Stimulated activated CD8-positive, alpha-beta memory T cell treated with anti-CD3 and anti-CD28 coated beads, Interleukin-15, amount 100 ng/mL, for 1 hour (primary cell): ENCODE measurements at places on chromosomes 7 and 10.

GRCh38 chr10:132276179-132276675, 31.5 kb downstream of the STK32C start:
- DNase-seq = no peak

DNA sequence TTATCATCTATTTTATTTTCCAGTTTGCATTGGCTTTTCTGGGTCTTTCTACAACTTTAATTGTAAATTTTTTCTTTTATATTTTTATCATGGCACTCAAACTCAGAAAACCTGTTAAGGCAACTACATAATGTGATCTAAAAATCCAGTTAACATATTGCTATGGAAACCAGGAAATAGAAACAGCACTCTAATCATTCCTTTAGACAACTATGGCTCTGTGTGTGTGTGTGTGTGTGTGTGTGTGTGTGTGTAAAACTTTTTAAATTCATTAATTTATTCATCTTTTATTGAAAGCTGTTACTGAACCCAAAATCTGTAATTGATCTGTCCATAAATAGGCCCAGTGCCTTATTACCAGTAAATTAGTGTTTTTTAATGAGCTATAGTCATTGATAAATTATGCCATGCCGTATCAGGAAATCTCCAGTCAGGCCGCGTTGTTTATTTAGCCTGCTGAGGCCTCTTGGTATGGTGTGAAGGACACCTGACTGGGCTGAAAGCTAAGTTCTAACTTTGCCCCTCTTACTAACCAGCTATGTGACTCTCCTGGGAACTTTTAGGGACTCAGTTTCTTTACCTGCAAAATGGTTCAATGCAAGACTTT, 1.5 kb upstream of the MET start:
- no peak for DNase-seq

DNA sequence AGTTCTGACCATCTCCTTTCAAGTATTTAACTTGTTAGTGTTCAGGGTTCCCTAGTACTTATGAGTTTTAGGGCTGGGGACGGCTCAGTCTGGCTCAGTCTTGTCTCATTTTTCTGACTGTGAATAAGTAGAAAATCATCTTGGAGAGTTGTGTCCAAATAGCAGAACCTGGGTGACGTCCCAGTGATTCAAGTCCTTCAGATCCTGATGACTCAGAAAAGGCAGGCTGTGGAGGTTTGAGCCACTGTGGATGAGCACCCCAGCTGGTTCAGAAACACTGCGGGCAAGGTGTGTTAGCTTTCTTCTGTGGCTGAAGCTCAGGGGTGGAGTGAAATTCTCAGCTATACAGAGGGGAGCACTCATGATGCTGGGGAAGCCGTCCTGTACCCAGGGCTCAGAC, 154.4 kb upstream of the NPY start:
- DNase-seq = no peak

DNA sequence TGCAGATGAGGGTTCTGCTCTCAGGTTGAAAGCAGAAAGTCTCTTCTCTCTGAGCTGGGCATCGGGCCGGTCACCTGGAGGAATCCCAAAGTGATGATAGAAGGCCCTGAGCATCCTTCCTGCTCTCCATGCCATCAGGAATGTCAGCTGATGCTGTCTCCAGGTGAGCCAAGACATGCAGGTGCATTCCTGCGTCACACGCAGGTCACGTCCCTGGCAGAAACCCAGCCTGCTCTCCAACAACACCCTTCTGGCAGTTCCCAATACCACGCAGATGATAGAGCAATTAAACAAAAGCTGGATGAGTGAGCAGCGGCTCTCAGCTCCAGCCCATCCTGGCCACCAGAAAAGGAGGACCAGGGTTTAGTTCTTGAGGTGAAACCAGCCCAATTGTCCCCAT, 6.9 kb upstream of the WIPI2 start:
- DNase-seq = no peak

GRCh38 chr7:47071866-47072265, 510.0 kb downstream of the TNS3 start:
- DNase-seq = no peak

DNA sequence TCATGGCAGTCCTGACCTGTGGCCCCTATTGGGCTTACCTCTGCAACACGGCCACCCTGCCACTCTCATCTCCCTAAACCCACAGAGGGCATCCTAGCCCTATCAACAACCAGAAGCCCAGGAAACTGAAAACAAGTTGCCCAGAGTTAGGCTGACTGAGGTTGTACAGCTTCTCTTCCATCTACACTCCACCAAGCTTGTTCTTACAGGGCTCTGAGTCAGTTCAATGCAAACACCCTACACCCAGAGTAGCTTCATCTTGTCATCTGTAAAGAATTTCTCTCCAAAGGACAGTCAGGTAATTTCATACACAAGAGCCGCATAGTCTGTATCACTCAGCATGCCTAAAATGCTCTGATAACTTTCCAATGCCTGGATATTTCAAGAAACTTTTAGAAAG, 175.4 kb downstream of the ARID5B start:
- DNase-seq = no peak

GRCh38 chr7:107045195-107045960, 873 bp downstream of the PRKAR2B start:
- no peak for DNase-seq

DNA sequence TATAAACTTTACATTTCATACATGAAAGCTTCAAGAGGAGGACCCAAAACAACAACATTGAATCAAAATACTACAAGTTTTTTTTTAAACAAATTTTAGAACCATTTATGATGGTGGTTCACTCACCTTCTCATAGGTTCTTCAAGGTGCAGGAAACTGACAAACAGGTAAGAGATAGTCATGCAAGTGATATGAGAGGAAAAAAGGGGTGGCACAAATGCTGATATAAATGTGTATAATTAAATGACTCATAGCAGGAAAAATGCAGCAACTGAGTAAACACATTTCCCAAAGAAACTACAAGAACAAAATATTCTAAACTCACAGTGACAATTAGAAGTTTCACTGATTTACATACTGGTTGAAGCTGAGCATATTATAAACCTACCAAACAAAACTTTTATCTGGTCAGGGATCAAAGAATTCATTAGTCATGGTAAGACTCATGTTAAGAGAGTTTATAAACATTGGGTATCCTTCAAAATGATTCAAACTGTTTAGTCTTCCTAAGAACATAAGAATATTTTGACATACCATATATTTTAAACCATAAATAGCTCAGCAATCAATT, 14.1 kb downstream of the ZWINT start:
- DNase-seq = no peak

GRCh38 chr7:135965602-135966001, 11.6 kb downstream of the MTPN start:
- DNase-seq = no peak

GRCh38 chr10:16437540-16437894, 707 bp downstream of the PTER start:
- no peak for DNase-seq

- DNase-seq = no peak
Measured at GRCh38 chr7:131621652-131622051, 65.2 kb upstream of the PODXL start.

DNA sequence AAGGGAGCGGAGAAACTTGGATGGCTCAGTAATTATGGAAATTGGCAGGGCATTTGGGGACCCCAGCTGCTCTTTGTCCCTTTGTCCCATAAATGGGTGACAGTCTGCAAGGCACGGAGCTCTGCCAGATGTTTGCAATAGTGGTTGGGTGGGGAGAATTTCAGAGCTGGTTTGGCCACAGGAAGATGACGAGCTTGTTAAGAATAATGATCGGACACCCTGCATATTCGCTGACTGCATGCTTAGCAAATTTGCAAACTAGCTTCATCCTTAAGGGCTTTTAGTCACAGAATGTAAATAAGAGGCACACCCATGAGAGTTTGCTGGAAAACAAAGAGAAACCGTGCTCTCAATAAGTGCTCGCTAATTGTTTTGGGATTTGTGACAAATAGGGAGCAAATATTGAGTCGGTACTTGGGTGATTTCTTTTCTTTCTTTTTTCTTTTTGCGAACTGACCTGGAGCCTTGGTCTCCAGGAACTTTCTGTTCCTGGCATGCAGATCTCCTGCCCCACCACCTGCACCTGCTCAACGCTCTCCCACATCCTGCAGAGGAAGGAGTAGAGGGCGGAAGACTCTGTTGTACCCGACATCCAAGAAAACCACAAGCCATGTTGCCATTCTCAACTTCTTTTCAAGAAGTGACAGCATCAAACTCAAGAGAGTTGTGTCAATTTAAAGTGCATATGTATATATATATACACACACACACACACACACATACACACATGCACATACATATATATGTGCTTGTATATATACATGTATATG, 238.9 kb downstream of the CAMK1D start:
- DNase-seq = no peak

GRCh38 chr7:84746353-84746752, 440.5 kb downstream of the SEMA3D start:
- DNase-seq = no peak

DNA sequence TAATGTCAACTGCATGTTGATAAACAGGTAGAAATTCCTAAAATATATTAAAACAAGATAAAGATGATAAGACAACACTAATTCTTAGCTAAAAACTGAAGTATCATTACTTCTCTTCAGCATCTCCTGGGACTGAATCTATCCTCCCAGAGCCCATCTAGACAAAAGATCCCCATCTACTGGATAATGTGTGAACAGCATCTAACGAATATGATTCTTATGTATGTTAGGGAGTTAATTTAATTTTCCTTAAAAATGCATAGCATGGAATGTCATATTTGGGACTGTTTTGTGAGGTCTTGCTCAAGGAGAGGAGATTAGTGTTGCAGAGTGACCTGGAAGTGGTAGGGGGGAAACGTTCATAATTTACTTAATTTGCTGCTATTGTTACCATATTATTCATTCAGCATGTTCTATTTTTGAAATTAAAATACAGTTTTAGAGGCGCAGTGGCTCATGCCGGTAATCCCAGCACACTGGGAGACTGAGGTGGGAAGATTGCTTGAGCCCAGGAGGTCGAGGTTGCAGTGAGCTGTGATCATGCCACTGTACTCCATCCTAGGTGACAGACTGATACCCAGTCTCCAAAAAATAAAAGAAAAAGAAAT, 305.1 kb upstream of the CSTF2T start:
- no peak for DNase-seq

DNA sequence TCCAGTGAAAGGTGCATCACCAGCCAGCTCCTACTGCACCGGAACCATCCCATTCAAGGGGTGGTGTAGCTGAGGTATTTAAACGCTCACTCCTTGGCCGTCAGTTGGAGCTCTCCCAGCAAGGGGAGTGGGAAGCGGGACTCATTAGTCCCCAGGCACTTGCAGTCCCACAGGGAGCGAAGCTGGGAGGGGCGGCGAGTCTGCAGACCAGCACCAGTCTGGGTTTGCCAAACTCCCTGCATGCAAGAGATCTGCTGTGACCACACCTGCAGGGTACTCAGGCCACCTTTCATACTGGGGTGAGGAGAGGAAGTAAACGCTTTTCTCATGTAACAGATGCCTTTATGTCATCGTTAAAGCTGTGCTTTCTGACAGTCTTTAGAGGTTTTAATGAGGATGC, 187.9 kb downstream of the PTPRN2 start:
- no peak for DNase-seq

GRCh38 chr10:37488792-37489657, 363.6 kb downstream of the ANKRD30A start:
- DNase-seq = no peak

- no peak for DNase-seq
Measured at GRCh38 chr7:122256046-122256445, 48.5 kb downstream of the FEZF1 start.
